ENCODE measurements at places on chromosomes 16 and 17. TPM values are rescaled to one million over a fixed set of nuclear protein-coding genes. Genes with fewer than 3 reads are reported as not detected.

SRCIN1 gene
- polyA plus RNA-seq, result 0.95 TPM

ZFP3 gene
- 4.9 TPM for polyA plus RNA-seq

CMTM2 gene
- not detected for polyA plus RNA-seq

HCRT gene
- polyA plus RNA-seq, result not detected

DNA sequence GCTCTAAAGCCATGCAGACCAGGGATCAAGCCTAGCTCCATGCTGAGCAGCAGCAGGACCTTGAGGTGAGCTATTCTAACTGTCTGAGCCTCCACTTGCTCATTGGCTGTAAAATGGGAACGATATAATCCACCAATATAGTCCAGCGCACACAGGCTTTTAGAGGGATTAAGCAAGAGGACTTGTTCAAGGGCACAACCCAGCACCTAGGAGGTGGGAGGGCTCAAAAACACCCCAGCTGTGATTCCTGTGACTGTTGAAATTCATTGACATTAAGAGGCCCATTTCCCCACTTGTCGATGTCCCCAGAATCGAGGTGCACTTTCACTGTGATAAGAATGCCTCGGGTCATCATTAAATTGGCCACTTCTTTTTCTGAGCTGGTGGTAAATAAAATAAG, 4.1 kb downstream of the USH1G start:
- DNase-seq, result no peak

DNA sequence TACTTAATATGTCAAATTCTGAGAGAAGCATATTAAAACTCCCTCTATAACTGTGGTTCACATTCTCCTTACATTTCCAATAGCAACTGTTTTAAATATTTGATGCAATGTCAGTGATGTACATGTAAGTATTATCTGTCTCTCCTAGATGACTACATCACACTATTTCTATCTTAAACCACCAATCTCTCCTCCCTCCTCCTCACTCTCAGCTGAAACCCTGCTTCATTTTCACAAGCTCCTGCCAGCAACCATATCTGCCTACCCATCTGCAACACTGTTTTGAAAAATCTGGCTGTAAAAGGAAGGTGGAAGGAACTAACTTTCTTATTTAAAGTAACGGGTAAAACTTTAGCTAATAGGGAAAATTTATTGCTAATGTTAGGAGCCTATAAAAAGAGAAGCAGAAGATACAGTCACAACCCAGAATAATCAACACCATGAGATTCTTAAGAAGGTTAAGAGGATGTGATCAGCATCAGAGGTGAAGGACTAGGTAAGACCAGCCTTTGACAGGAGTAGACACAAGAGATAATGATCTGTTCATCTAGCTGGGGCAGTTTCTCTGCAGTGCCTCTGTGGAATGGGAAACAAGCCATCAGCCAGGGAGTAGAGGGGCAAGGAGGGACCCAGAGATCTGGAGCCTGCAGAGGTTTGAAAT, 31.0 kb downstream of the MYH10 start:
- DNase-seq, result no peak

- no peak for DNase-seq
Measured at GRCh38 chr16:66703406-66704215, 7.1 kb upstream of the CMTM4 start.

GRCh38 chr16:17519101-17519955, 48.6 kb upstream of the XYLT1 start:
- no peak for DNase-seq

DNA sequence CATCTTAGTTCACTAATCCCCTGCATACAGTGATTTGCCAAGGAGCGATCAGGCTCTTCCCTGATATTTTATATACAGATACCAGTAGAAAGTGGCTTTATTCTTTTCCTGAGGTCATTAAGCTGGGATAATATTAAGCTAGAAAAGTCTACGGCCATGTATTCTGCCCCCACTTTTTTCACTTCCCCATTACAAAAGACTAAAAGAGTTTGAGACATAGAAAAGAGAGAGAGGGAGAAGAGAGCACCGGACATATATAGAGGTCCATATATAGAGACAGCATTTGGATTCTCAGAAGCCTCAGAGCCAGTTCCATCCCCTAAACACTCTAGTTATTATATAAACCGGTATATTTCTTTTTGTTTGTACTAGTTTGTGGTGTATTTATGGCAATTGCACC, 166.5 kb upstream of the ANKFN1 start:
- no peak for DNase-seq

- no peak for DNase-seq
Measured at GRCh38 chr17:32235588-32235987, 30.0 kb upstream of the RHBDL3 start.

DNA sequence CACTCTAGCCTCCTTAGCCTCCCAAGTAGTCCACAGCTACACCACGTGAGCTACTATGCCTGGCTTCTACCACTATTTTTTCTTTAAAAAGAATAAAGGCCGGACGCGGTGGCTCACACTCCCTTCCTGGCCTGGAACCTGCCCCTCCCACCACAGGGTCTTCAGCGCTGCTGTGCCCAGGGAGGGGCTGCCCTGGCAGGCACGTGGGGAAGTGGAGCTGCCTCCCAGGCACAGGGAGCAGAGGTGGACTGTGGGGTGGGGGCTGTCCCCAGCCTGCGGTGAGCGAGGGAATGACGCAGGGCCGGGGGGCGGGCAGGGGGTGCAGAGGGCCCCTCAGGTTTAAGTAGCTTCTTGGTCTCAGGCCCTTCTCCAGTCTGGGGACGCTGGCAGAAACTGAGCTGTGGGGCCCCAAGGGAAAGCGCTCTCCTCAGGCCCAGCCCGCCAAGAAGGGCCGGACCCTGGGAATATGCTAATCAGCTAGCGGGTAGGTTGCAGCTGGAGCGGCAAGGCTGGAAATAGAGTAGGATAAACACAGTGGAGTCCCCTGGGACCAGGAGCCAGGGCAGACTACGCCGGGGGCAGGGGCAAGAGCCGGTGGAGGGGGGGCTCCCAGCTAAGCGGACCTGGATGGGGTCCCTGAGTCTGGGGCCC, 46.8 kb downstream of the TIMM22 start:
- peak; percentile 86 for DNase-seq

- DNase-seq, result no peak
Measured at GRCh38 chr17:1796800-1797199, 32.9 kb downstream of the SMYD4 start.

DNA sequence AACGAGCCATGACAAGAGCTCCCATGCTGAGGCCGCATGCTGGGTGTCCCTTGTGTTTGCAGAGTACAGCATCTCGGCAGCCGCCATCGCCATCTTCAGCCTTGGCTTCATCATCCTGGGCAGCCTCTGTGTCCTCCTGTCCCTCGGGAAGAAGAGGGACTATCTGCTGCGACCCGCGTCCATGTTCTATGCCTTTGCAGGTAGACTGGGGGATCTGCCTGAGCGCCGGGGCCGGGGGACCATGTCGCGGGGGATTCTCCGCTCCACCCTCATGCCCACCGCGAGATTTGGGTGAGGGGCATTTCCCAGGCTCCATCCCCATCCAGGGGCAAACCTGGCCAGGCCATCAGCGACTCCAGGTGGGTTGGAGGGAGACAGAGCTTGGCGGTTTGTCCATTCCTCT, 10.7 kb downstream of the CACNG1 start:
- no peak for DNase-seq

- DNase-seq, result no peak
Measured at GRCh38 chr16:28504707-28505404, 1.8 kb downstream of the IL27 start.

DNA sequence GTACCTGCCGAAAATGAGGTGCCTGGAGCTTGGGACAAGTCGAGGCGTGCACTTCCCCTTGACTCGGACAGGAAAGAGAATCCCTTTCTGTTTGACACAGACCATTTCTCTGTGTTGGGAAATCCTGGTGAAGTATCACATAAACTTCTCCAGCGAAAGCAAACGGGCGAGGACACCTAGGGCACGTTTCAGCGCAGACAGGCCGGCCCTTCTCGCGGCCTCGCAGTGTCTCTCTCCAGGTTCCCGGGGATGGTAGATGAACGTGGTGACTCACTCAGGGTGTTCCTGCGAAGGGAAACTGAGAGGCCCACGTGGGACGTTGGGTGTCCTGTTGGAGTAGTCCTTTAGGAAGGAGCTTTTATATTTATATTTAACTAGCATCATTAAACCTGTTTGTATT, 36.3 kb upstream of the ZNF750 start:
- DNase-seq, result no peak

- DNase-seq, result peak; percentile 25
Measured at GRCh38 chr17:61247439-61247838, 152.2 kb upstream of the TBX2 start.
